Effector memory CD8-positive, alpha-beta T cell (primary cell): ENCODE measurements at places on chromosomes 3 and 15.

GRCh38 chr15:86842199-86842598, 762.5 kb downstream of the AGBL1 start:
- H3K4me3 ChIP-seq, result no peak overlapping the region
- H3K4me1 ChIP-seq, result no peaks in the 10 kb centered on the region
- no peaks in the 10 kb centered on the region for H3K27me3 ChIP-seq

DNA sequence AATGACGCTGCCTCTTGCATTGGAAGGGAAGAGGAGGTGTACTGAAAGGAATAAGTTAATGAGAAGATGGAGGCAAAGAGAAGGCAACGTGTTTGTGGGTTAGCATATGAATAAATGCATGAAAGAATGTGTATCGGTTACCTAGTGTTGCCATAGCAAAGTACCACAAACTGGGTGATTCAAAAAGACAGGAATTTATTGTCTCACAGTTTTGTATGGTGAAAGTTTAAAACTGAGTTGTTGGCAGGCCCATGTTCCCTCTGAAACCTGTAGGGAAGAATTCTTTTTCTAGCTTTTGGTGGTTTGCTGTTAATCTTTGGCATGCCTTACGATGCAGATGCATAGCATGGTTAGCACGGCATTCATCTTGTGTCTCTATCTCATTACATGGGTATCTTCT, 729.9 kb downstream of the MECOM start:
- DNase-seq, result no peak
- H3K36me3 ChIP-seq, result no peaks in the 10 kb centered on the region
- no peaks in the 10 kb centered on the region for H3K27me3 ChIP-seq

- no peak overlapping the region for H3K27ac ChIP-seq
- H3K36me3 ChIP-seq, result no peaks in the 10 kb centered on the region
- peaks cover 24% of the 10 kb centered on the region for H3K27me3 ChIP-seq
Observed at GRCh38 chr15:36898536-36899126, 201.7 kb downstream of the MEIS2 start.

DNA sequence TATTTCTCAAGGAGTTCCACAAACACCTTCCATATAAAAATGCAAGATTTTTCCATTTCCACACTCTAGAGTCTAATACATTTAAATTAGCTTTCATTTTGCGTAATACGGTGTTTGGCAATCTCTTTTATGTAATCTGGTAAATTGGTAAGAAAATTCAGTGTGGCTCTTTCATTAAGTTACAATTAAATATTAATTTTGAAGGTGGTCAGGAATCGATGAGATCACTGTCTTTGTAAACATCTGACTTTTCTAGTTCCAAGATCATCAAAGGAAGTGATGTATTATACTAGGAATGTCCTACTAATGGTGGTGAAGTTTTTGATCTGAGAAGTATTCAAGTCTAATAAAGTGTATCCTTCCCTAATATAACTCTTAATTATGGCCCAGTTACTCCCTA, 1.1 kb upstream of the UTS2B start:
- peaks cover 3% of the 10 kb centered on the region for H3K36me3 ChIP-seq
- H3K27me3 ChIP-seq, result peaks cover 7% of the 10 kb centered on the region
- no peak overlapping the region for H3K27ac ChIP-seq
- H3K4me1 ChIP-seq, result peaks cover 11% of the 10 kb centered on the region
- no peak overlapping the region for H3K4me3 ChIP-seq

DNA sequence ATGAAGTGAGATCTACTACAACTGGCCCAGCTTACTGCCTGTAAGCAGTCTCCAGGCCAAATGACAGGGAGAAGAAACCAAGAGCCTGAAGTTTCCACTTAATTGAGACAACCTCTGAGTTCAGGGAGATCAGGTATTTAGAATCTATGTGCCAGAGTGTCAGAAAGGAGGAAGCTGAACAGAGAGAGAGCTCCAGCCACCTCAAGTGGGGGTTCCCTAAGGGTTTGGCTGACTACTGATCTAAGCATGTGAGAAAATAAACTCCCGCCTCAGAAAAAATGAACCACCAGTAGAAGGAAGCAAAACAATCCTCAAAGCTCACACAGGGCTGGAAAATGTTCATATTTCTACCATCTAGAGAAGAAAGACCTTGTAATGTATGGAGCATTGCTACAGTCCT, 25.0 kb downstream of the ADAM10 start:
- peak overlapping the region; percentile 61 for H3K27ac ChIP-seq
- peak overlapping the region; percentile 22 for H3K4me3 ChIP-seq
- peaks cover 29% of the 10 kb centered on the region for H3K4me1 ChIP-seq
- no peaks in the 10 kb centered on the region for H3K27me3 ChIP-seq

DNA sequence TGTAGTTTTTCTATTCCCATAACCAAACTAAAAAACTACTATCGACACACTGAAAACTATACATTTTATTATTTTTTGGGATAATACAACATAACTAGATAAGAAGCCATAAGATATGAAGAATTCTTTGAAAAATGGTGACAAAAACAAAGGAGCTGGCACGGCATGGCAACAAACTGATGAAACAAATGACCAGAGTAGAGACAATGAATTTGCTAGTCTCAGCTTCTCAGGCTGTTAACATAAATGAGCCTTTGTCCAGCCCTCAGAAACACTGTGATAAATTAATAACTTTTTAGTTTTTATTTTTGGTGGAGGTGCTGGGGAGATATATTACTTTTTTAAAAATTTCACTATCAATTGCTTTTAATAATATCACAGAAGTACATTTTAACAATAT, 100.7 kb downstream of the SMARCC1 start:
- no peaks in the 10 kb centered on the region for H3K4me1 ChIP-seq
- H3K36me3 ChIP-seq, result peaks cover 84% of the 10 kb centered on the region
- no peak overlapping the region for H3K4me3 ChIP-seq
- no peaks in the 10 kb centered on the region for H3K27me3 ChIP-seq
- DNase-seq, result no peak

- no peak overlapping the region for H3K4me3 ChIP-seq
- peaks cover 3% of the 10 kb centered on the region for H3K4me1 ChIP-seq
- no peaks in the 10 kb centered on the region for H3K36me3 ChIP-seq
- no peaks in the 10 kb centered on the region for H3K27me3 ChIP-seq
- H3K27ac ChIP-seq, result no peak overlapping the region
Observed at GRCh38 chr3:196965112-196965803, 3.4 kb downstream of the PIGZ start.

- DNase-seq, result no peak
- H3K4me3 ChIP-seq, result no peak overlapping the region
- peaks cover 5% of the 10 kb centered on the region for H3K36me3 ChIP-seq
- no peaks in the 10 kb centered on the region for H3K27me3 ChIP-seq
- H3K27ac ChIP-seq, result no peak overlapping the region
Observed at GRCh38 chr3:40490916-40491315, 14.0 kb downstream of the ZNF619 start.

- H3K4me1 ChIP-seq, result no peaks in the 10 kb centered on the region
- no peaks in the 10 kb centered on the region for H3K36me3 ChIP-seq
- H3K27ac ChIP-seq, result no peak overlapping the region
- DNase-seq, result no peak
Observed at GRCh38 chr15:28017423-28017924, 81.6 kb downstream of the OCA2 start.

DNA sequence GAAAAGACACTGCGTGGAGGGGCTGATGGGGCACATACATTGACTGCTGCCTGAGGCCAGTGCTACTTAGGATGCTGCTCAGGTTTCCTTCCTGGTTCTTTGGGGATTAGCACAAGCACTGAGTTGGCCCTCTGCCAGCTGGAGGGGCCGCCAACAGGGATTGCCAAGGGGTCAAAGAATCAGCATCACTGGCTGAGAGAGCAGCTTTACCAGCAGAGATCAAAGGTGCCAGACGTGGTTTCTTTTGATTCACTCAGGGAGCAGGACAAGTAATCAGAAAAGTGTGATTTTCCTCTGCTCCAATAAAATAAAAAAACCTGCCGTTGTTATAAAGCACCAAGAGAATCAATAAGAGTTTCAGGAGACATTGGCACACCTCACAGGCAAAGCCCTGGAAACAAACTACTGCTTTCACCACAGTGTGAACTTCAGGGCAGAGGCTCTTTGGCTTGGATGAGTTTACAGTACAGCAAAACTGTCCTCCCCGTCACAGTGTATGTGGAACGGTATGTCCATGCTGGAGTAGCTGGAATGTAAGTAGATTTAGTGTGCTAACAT, 45.8 kb upstream of the FSIP1 start:
- no peak overlapping the region for H3K4me3 ChIP-seq
- H3K27ac ChIP-seq, result no peak overlapping the region
- H3K27me3 ChIP-seq, result peaks cover 30% of the 10 kb centered on the region
- no peak for DNase-seq
- no peaks in the 10 kb centered on the region for H3K4me1 ChIP-seq
- H3K36me3 ChIP-seq, result no peaks in the 10 kb centered on the region

GRCh38 chr15:48602358-48603122, 43.0 kb downstream of the FBN1 start:
- H3K27ac ChIP-seq, result no peak overlapping the region
- no peak for DNase-seq
- no peak overlapping the region for H3K4me3 ChIP-seq
- no peaks in the 10 kb centered on the region for H3K4me1 ChIP-seq
- peaks cover 19% of the 10 kb centered on the region for H3K27me3 ChIP-seq
- H3K36me3 ChIP-seq, result no peaks in the 10 kb centered on the region

- H3K36me3 ChIP-seq, result no peaks in the 10 kb centered on the region
- DNase-seq, result no peak
- H3K27me3 ChIP-seq, result no peaks in the 10 kb centered on the region
- no peaks in the 10 kb centered on the region for H3K4me1 ChIP-seq
- H3K4me3 ChIP-seq, result no peak overlapping the region
Observed at GRCh38 chr3:78670746-78671145, 1097.1 kb downstream of the ROBO1 start.

- H3K27me3 ChIP-seq, result peaks cover 63% of the 10 kb centered on the region
- no peak for DNase-seq
- no peaks in the 10 kb centered on the region for H3K4me1 ChIP-seq
- H3K36me3 ChIP-seq, result no peaks in the 10 kb centered on the region
Observed at GRCh38 chr15:93102211-93102610, 13.2 kb upstream of the RGMA start.

DNA sequence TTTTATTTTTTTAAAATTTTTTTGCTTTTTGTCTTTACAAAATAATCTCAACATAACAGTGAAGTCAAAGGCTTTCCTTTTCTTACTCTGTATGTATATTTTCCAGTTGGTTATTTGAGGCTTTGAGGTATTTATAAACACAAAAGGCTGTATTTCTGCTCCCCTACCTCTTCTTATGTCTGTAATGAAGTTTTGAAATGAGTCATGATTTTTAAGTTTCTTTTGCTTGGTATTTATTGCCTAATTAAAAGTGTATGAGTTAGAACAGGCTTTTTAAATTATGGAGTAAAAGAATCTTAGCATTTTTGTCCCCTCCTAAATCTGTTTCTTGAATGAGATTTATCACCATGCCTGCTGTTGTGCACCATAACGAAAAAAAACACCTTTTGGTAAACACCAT, 66.0 kb downstream of the DCUN1D1 start:
- H3K36me3 ChIP-seq, result peaks cover 22% of the 10 kb centered on the region
- H3K4me3 ChIP-seq, result peak overlapping the region; percentile 17
- DNase-seq, result no peak

- H3K36me3 ChIP-seq, result no peaks in the 10 kb centered on the region
- H3K4me3 ChIP-seq, result no peak overlapping the region
- no peak overlapping the region for H3K27ac ChIP-seq
- no peaks in the 10 kb centered on the region for H3K4me1 ChIP-seq
- DNase-seq, result no peak
Observed at GRCh38 chr15:53833134-53833624, 73.7 kb upstream of the WDR72 start.

DNA sequence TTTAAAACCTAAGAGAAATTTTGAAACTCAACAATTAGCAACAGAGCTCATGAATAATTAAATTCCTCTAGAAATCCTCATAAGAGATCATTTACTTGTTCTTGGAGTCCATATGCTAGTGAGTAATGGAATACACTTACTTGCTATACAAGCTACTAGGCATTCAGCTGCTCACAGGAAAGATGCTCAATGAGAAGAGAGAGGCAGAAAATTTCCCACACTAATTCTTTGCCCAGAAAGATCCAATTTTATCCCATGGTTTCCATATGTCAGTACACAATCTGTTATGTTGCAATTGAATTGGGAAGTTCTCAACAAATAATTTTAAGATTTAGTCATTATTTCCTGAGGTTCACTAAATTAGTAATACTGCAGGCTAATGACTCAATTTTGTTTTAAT, 310.4 kb downstream of the RYR3 start:
- no peaks in the 10 kb centered on the region for H3K36me3 ChIP-seq
- no peaks in the 10 kb centered on the region for H3K4me1 ChIP-seq
- H3K27ac ChIP-seq, result no peak overlapping the region
- no peak overlapping the region for H3K4me3 ChIP-seq
- DNase-seq, result no peak

GRCh38 chr3:133041524-133041829, 3.3 kb downstream of the TMEM108 start:
- no peak for DNase-seq
- no peaks in the 10 kb centered on the region for H3K4me1 ChIP-seq
- peaks cover 45% of the 10 kb centered on the region for H3K27me3 ChIP-seq
- H3K36me3 ChIP-seq, result no peaks in the 10 kb centered on the region

DNA sequence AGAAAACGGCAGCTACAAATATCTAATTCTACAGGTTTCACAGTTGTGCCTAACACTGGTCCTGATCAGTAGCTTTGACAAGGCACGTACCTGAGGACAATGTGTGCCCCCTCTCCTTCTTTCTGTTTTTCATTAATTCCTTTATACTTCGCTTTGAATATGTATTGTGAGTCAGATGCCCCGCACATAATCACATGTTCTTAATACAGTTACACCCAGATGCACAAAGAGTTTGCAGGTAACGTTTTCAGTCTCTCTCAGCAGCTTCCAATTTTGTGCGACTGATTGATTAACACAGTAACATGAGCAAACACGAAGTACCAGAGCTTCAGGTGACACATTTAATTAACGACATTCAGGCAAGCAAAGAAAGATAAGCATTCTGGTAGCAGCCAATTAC, 209.8 kb upstream of the ZPLD1 start:
- no peak overlapping the region for H3K27ac ChIP-seq
- no peak overlapping the region for H3K4me3 ChIP-seq
- H3K4me1 ChIP-seq, result peaks cover 7% of the 10 kb centered on the region
- H3K36me3 ChIP-seq, result peaks cover 2% of the 10 kb centered on the region

GRCh38 chr3:46489381-46489780, 8.4 kb upstream of the RTP3 start:
- no peaks in the 10 kb centered on the region for H3K36me3 ChIP-seq
- peak overlapping the region; percentile 81 for H3K27ac ChIP-seq
- no peak for DNase-seq
- peaks cover 9% of the 10 kb centered on the region for H3K4me1 ChIP-seq
- no peaks in the 10 kb centered on the region for H3K27me3 ChIP-seq

DNA sequence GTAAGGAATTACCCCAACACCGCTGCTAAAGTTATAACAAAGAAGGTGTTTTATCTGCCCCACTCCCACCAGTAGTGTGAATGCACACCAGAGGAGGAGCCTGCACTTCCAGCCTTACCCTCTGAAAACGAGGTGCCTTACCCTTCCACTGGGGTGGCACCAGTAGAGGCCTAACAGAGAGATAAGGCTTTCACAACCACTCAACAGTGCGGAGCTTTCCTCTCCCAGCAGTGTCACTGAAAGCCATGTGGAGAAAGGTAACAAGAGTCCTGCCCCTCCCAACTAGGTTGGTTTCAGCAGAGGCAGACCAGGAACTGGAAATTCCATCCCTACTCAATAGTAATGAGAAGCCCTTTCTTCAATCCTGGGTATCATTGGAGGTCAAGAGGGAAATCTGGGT, 539.2 kb downstream of the VGLL3 start:
- H3K27ac ChIP-seq, result no peak overlapping the region
- no peaks in the 10 kb centered on the region for H3K27me3 ChIP-seq
- no peak for DNase-seq

GRCh38 chr3:32882603-32883025, 64.8 kb downstream of the TRIM71 start:
- DNase-seq, result no peak
- no peaks in the 10 kb centered on the region for H3K36me3 ChIP-seq
- no peak overlapping the region for H3K27ac ChIP-seq
- H3K27me3 ChIP-seq, result peaks cover 6% of the 10 kb centered on the region
- peak overlapping the region; percentile 55 for H3K4me3 ChIP-seq
